ENCODE measurements at places on chromosomes 16 and 17.
A peak's percentile ranks its signal among the peaks of the same experiment; 100 is the strongest.

DNA sequence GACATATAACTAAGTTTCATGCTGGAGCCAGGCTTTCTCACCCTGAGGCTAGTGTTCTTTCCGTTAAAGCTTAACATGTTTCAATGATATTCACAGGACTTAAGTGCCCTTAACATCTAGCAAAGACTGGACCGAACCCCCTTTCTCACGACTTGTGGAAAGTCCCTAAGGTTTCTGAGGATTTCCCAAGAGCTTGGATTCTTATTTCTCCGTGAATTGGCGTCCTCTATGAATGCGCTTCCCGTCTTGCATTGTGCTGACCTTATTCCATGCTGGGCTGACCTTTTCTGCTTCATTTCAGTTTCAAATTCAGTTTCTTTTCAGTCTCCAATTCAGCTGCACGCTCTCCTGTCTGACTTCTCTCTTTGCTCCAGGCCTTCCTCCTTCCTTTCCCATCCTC is 206.4 kb downstream of the HS3ST3A1 start:
- no peak overlapping the region for H3K4me3 ChIP-seq
- H3K36me3 ChIP-seq, result no peaks in the 10 kb centered on the region
- H3K4me1 ChIP-seq, result no peaks in the 10 kb centered on the region
- H3K27ac ChIP-seq, result no peak overlapping the region

DNA sequence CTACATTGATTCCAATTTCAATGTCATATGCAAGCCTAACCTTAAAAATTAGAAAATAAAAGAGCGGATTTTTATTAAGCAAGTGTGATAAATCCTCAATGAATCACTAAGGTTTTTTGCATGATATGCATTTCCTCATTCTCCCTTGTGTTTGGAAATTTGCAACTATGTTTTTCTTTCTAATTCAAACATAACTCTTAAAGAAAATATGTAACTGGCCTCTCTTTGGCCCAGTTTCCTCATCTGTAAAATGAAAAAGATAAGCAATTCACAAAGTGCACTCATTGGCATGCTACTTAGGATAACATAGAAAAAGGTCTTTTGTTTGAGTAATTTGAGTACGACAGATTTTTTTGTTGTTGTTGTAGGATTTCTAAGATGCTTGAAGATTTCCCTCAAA is 295.5 kb downstream of the CDH11 start:
- H3K27me3 ChIP-seq, result no peaks in the 10 kb centered on the region
- no peak overlapping the region for H3K4me3 ChIP-seq
- no peak for DNase-seq

DNA sequence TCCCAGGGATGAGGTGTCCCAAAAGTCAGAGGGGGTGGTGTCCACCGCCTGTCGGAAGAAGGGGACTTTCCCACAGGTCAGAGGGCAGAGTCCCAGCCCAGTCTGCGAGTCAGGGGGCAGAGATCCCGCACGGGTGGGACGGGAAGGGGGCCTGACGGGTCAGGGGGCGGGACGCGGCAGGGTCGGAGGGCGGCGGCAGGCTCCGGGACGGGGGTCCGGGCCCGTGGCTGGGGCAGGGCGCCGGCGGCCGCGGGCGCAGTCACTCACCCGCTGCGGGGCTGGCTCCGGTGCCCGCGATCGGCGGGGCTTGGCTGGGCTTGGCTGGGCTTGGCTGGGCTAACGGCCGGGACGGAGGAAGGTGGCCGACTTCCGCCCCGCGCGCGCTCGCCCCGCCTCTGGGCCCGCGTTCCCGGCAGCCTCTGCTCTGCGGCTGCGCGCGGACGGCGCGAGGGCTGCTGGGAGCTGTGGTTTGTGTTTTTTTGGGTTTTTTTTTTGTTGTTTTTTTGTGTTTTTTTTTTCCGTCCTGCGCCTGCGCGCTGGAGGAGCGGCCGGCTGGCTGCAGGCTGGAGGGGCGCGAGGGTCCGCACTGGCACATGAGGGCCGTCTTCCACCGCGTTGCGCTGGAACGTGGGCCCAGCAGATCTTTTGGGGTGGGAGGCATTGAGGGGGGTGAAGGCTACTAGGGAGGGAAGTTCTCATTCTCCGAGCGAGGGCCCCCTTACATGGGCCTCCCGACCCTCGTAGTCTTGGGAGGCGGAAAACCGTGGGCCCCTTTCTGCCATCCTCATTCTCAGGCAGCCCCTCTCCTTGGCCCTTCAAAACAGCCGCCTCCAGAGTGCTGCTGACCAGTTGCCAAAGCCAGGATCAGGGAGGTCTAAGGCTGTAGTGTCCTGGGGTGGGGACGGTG is at the start of gene CANT1:
Gene CANT1, minus strand, starts transcription at position 368 of the 907 bp plus-strand sequence. CDS start 12,142 bp downstream, outside the sequence.
- peak within 1 kb of the TSS; percentile 93 for H3K4me3 ChIP-seq
- peak within 1 kb of the TSS; percentile 93 for H3K27ac ChIP-seq
- DNase-seq, result peak; percentile 89
- H3K4me1 ChIP-seq, result peaks cover 31% of the 10 kb centered on the region

DNA sequence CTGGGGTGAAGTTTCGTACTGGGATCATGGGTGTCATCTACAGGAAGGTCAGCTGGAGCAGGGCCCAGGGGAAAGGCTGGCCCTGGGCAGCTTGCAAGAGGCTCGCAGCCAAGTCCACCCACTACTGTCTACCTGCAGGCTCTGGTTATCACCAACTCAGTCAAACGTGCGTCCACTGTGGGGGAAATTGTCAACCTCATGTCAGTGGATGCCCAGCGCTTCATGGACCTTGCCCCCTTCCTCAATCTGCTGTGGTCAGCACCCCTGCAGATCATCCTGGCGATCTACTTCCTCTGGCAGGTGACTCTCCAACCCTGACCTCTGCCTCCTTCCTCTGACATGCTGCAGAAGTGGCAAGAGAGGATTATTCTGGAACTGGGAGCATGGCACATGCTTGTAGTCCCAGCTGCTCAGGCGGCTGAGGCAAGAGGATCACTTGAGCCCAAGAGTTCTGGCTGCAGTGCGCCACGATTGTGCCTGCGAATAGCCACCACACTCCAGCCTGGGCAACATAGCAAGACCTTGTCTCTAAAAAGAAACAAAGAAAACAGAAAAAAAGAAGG is 29.2 kb downstream of the ABCC3 start:
- no peak overlapping the region for H3K4me3 ChIP-seq
- H3K4me1 ChIP-seq, result peaks cover 11% of the 10 kb centered on the region
- H3K27ac ChIP-seq, result no peak overlapping the region
- no peaks in the 10 kb centered on the region for H3K36me3 ChIP-seq
- no peak for DNase-seq

- no peak overlapping the region for H3K27ac ChIP-seq
- H3K4me1 ChIP-seq, result no peaks in the 10 kb centered on the region
- no peak overlapping the region for H3K4me3 ChIP-seq
Measured at GRCh38 chr16:65889533-65889966, 476.9 kb upstream of the CDH5 start.

GRCh38 chr16:2088759-2089358 is 41.1 kb downstream of the TSC2 start:
- no peak for DNase-seq
- no peaks in the 10 kb centered on the region for H3K4me1 ChIP-seq
- no peak overlapping the region for H3K4me3 ChIP-seq
- H3K27ac ChIP-seq, result no peak overlapping the region
- peaks cover 6% of the 10 kb centered on the region for H3K36me3 ChIP-seq

GRCh38 chr16:65570261-65570660 is 448.4 kb upstream of the CDH11 start:
- no peak overlapping the region for H3K4me3 ChIP-seq
- no peaks in the 10 kb centered on the region for H3K36me3 ChIP-seq
- DNase-seq, result no peak
- H3K27me3 ChIP-seq, result no peaks in the 10 kb centered on the region

DNA sequence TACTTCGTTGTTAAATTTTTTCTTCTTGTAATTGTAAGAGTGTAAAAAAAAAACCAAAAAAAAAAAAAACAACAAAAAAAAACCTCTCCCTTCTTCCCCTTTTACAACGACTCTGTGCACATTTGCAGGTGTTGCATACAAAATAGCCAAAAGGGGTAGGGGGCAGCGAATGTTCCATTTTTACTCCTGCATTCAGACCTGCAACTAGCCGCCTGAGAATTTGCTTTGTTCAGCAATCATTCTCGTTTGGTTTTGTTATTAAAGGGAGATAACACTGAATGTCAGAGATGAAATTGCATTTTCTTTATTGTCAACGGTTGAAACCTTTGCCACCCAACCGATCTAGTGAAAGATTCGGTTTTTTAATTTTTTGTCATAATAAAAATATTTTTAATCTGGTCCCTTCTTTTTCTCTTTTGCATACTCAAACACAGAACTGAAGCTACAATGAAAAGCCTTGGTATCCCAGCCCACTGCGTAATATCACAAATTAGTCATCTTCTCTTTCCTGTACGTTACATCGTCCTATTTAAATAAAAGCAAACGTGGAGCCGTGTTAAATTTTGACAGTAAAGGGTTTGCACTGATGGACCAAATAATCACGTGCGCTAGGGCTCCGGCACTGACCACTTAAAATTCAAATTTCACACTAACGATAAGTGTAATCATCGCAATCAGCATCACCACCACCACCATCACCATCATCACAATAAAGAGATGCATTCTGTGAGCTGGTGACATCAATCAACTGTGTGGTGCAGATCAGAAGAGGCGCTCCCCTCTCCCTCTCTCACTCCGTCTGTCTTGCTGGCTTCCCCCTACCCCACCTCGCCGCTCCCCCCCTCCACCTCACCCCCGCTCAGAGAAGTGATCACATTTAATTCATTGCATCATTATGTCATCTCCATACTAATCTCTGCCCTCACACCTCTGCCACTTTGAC is 406.2 kb upstream of the PSMD7 start:
- H3K27me3 ChIP-seq, result peaks cover 55% of the 10 kb centered on the region
- peaks cover 19% of the 10 kb centered on the region for H3K4me1 ChIP-seq
- H3K4me3 ChIP-seq, result peak overlapping the region; percentile 51
- H3K27ac ChIP-seq, result peak overlapping the region; percentile 28

DNA sequence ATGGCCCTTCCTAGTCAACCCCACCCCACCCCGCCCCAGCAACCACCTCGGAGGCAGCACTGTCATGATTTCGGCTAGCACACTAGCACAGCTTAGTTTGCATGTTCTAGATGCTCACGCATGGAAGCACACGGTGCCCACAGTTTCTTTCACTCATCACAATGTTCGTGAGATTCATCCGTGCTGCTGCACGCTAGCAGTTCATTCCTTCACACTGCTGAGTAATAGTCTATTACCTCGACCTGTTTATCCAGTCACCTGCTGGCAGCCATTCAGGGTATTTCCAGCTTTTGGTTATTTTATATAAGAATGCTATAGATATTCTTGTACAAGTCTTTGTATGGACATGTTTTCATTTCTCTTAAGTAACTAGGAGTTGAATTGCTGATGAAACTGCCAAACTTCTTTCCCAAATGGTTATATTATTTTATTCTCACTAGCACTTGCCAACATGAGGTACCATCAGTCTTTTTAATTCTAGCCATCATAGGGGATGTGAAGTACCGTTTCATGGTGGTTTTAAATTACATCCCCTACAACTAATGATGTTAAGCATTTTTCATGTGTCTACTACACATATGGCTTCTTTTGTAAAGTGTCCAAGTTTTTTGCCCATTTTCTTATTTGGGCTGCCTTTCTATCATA is 75.7 kb downstream of the CYTH1 start:
- no peaks in the 10 kb centered on the region for H3K27me3 ChIP-seq
- no peak for DNase-seq
- peaks cover 23% of the 10 kb centered on the region for H3K36me3 ChIP-seq
- H3K27ac ChIP-seq, result no peak overlapping the region
- no peak overlapping the region for H3K4me3 ChIP-seq

GRCh38 chr17:70969521-70970034 is 800.2 kb downstream of the KCNJ2 start:
- H3K4me3 ChIP-seq, result no peak overlapping the region
- no peak overlapping the region for H3K27ac ChIP-seq
- H3K4me1 ChIP-seq, result no peaks in the 10 kb centered on the region
- no peak for DNase-seq

DNA sequence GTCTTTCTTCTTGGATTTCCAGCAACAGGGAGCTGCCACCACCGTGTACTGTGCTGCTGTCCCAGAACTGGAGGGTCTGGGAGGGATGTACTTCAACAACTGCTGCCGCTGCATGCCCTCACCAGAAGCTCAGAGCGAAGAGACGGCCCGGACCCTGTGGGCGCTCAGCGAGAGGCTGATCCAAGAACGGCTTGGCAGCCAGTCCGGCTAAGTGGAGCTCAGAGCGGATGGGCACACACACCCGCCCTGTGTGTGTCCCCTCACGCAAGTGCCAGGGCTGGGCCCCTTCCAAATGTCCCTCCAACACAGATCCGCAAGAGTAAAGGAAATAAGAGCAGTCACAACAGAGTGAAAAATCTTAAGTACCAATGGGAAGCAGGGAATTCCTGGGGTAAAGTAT is 389.0 kb downstream of the MAF start:
- H3K4me1 ChIP-seq, result peaks cover 6% of the 10 kb centered on the region
- H3K27ac ChIP-seq, result no peak overlapping the region
- no peak for DNase-seq
- H3K36me3 ChIP-seq, result peaks cover 6% of the 10 kb centered on the region
- no peaks in the 10 kb centered on the region for H3K27me3 ChIP-seq
- H3K4me3 ChIP-seq, result no peak overlapping the region

GRCh38 chr16:14028202-14028601 is 42.9 kb upstream of the MRTFB start:
- H3K4me1 ChIP-seq, result no peaks in the 10 kb centered on the region
- no peak overlapping the region for H3K27ac ChIP-seq
- no peak for DNase-seq
- H3K36me3 ChIP-seq, result no peaks in the 10 kb centered on the region
- no peak overlapping the region for H3K4me3 ChIP-seq
- H3K27me3 ChIP-seq, result peaks cover 12% of the 10 kb centered on the region

DNA sequence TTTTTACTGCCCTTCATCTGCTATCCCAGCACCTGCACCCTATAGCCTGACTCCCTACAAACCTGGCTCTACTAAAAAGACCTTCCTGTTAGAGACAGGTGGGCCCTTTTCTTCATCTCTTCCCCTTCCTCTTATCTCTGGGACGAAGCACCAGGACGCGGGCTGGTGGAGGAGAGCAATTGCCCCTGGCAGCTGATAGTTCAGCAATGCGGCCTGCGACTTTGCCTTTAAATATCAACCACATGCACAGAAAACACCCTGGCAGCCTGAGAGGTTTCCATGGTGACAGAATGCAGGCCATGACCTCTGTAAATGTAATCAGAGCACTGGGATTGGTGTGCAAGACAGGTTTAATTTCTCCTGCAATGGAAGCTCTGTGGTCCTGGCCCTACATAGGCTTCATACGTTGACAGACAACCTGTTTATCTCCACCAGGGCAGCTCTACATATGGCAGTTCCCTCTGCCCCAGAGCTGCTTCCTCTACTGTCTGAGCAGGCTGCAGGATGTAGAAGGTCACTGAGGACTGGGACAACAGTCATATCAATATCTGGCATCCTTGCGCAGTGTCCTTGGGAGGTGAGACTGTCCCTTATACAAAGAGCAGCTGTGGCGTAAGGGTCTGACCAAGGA is 10.0 kb upstream of the SKAP1 start:
- peaks cover 82% of the 10 kb centered on the region for H3K4me1 ChIP-seq
- H3K27ac ChIP-seq, result peak overlapping the region; percentile 95
- H3K27me3 ChIP-seq, result no peaks in the 10 kb centered on the region
- peak; percentile 37 for DNase-seq

DNA sequence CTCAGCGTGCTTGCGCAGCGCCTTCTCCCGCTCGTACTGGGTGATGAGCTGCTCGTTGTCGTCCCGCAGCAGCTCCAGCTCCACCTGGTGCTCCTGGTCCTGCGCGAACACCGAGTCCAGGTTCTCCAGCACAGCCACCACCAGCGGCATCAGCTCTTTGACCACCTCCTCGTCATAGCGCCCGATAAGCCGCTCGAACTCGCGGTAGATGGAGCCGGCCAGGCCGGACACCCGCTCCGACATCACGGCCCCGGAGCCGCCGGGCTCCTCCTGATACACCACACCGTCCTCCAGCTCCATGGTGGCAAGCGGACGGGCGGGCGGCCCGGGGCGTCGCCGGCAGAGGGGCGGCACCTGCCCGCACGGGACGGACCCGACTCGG is 320 bp downstream of the SPAG9 start:
- H3K4me3 ChIP-seq, result peak overlapping the region; percentile 94
- peaks cover 1% of the 10 kb centered on the region for H3K36me3 ChIP-seq
- no peaks in the 10 kb centered on the region for H3K27me3 ChIP-seq
